Nasal cavity respiratory epithelium epithelial cell of viscerocranial mucosa (primary cell): ENCODE measurements at places on chromosomes 6 and 20. TPM values are rescaled to one million over a fixed set of nuclear protein-coding genes. Genes with fewer than 3 reads are reported as not detected.

PCIF1 gene
- 7.9 and 10.7 TPM in 2 replicates for total RNA-seq

HBS1L gene
- total RNA-seq, result 128 and 149 TPM in 2 replicates

DNAH8 gene
- under 0.01 TPM in 2 replicates for total RNA-seq

C20orf96 gene
- total RNA-seq, result 0.68 and 2.5 TPM in 2 replicates

SIM1 gene
- not detected in 2 replicates for total RNA-seq

HIVEP1 gene
- total RNA-seq, result 15.7 and 66.8 TPM in 2 replicates

LCA5 gene
- 3.8 and 4.8 TPM in 2 replicates for total RNA-seq

TRIM15 gene
- total RNA-seq, result not detected in 2 replicates

CLDN20 gene
- total RNA-seq, result not detected in 2 replicates

BMP2 gene
- 12.0 and 14.4 TPM in 2 replicates for total RNA-seq

E2F1 gene
- total RNA-seq, result 0.34 and 0.36 TPM in 2 replicates

CD93 gene
- total RNA-seq, result under 0.01 and 0.14 TPM in 2 replicates

SALL4 gene
- total RNA-seq, result 0.21 and 1.4 TPM in 2 replicates

SYCP2 gene
- under 0.01 and 0.43 TPM in 2 replicates for total RNA-seq

PRSS16 gene
- 11.2 and 12.6 TPM in 2 replicates for total RNA-seq

PTCRA gene
- total RNA-seq, result not detected in 2 replicates

HLA-G gene
- 2.9 and 9.9 TPM in 2 replicates for total RNA-seq

IRAK1BP1 gene
- total RNA-seq, result 2.1 and 5.6 TPM in 2 replicates

CDSN gene
- total RNA-seq, result under 0.01 and 10.9 TPM in 2 replicates

TBX18 gene
- 4.1 and 13.5 TPM in 2 replicates for total RNA-seq

C20orf144 gene
- under 0.01 TPM in 1 of 2 replicates, not detected in the other for total RNA-seq

PERP gene
- 269 and 452 TPM in 2 replicates for total RNA-seq

MTRF1L gene
- total RNA-seq, result 9.9 and 16.9 TPM in 2 replicates

SLC22A7 gene
- total RNA-seq, result not detected in 2 replicates

NSFL1C gene
- 19.1 and 39.6 TPM in 2 replicates for total RNA-seq

AIF1 gene
- not detected in 2 replicates for total RNA-seq

RIPOR2 gene
- total RNA-seq, result under 0.01 and 0.07 TPM in 2 replicates

TRIM10 gene
- total RNA-seq, result not detected in 2 replicates

TRIM40 gene
- not detected in 2 replicates for total RNA-seq

VIP gene
- total RNA-seq, result under 0.01 and 0.14 TPM in 2 replicates

NKAPL gene
- 1.9 and 3.1 TPM in 2 replicates for total RNA-seq

RGS17 gene
- 1.4 and 4.1 TPM in 2 replicates for total RNA-seq

PLEKHG1 gene
- 9.6 and 34.5 TPM in 2 replicates for total RNA-seq

OOEP gene
- 0.14 TPM in 1 of 2 replicates, not detected in the other for total RNA-seq

JPH2 gene
- total RNA-seq, result 0.68 and 4.1 TPM in 2 replicates

HAO1 gene
- total RNA-seq, result not detected in 2 replicates

SLC35F1 gene
- total RNA-seq, result under 0.01 TPM in 1 of 2 replicates, not detected in the other

DIDO1 gene
- 28.7 and 43.3 TPM in 2 replicates for total RNA-seq

WFDC11 gene
- not detected in 2 replicates for total RNA-seq

CDH26 gene
- 1.4 and 3.1 TPM in 2 replicates for total RNA-seq

OR12D3 gene
- not detected in 2 replicates for total RNA-seq
